ENCODE measurements at places on chromosomes 11 and 22.

DNA sequence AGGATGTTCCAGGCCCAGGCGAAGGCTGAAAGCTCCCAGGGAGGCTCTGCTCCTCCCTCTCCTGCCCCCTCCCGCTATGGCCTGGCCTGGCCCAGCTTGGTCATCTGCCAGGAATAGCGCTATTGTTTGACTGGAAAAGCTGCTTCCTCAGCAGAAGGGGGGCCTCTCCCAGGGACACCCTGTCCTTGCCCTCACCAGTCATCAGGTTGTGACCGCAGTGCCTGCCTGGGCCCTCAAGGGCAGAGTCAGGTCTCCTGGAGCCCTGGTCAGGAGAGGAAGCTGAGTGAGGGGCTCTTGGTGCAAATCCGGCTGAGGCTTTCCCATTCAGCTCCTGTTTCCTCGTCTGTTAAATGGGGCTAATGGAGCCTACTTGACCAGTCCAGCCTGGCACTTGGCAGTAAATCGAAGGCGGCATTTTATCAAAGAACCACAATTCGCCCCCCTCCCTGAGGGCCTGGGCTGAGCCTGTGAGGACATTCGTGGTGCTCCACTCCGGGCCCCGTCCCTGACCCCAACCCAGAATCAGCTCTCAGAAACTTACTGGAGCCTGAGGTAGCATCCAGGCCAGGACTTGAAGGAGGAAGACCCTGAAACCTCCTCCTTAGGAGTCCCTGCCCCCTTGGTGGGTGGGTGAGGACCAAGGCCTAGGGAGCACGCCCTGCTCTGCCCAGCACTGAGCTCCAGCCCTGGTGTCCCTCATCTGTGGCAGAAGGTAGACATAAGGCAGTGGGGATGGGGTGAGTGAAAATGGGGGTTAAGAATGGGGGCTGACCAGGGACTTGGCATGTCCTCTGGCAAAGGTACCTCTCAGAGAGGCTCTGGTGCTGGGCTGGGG lies 2.0 kb upstream of the CASTOR1 start:
- peak; percentile 60 for DNase-seq

DNA sequence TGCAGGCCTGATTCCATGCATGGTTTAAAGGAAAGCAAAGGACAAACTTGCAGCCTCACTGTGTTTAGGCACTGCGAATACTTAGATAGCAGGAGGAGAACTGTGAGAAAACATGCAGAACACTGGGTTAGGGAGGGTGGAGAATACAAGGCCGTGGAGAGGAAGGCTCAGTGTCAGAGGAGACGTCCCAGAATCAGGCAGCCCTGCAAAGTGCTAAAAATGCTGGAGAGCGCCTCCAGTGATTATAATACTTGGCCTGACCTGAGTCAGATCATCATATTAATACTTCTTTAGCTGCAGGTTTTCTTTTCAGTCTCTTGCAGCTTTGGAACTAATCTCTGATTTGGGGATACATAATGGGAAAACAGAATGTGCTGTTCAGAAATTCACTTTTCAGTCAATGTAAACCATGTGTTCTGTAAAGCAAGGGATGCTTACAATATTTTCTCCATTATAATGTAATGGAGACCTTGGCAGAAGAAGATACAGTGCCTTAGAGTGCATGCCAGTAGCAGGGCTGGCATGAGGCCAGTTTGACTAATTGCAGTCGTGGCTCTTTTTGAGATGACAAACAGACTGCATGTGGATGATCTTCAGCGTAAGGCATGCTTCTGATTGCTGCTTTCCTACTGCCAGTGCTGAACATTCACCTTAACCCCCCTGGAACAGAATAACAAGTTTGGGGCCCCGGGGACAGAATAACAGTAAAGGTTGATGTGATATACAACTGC lies 16.8 kb downstream of the EXT2 start:
- peak; percentile 85 for DNase-seq

DNA sequence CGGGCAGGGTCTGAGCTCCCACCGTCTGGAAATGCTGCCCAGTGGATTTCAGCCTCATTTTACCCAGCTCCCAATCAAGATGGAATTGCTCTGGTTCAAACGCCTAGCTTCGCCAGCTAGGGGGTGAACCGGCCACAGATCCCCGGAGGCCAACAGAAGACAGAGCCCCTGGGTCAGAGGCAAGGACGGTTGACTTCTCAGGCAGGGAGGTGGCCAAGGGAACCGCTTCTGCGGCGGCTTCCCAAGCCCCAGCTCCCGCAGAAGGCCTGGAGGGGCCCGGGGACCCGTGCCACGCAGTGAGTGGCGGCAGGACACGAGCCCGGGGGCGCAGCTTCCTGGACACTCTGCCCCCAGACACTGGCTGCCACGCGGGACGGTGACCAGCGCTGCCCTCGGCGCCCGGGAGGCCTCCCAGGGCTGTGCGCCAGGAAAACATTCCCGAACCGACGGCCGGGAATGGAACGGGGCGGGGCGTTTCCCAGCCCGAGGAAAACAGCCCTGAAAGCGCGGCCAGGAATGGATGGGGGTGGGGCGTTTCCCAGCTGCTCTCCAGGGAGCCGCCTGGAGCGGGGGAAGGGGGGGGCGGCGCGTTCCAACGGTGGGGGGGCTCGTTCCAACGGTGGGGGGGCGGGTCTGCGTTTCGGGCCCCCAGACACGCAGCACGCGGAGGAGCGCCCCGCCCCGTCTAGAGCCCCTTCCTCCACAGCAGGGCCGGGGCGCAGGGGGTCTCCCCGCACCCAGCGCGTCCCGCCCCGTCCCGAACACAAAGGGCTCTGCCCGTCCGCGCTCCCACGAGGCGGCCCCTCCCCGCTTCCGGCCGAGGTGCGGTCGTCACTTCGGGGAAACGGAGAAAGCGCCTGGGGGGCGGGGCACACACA lies 13.5 kb upstream of the B4GALNT4 start:
- DNase-seq: peak; percentile 81

DNA sequence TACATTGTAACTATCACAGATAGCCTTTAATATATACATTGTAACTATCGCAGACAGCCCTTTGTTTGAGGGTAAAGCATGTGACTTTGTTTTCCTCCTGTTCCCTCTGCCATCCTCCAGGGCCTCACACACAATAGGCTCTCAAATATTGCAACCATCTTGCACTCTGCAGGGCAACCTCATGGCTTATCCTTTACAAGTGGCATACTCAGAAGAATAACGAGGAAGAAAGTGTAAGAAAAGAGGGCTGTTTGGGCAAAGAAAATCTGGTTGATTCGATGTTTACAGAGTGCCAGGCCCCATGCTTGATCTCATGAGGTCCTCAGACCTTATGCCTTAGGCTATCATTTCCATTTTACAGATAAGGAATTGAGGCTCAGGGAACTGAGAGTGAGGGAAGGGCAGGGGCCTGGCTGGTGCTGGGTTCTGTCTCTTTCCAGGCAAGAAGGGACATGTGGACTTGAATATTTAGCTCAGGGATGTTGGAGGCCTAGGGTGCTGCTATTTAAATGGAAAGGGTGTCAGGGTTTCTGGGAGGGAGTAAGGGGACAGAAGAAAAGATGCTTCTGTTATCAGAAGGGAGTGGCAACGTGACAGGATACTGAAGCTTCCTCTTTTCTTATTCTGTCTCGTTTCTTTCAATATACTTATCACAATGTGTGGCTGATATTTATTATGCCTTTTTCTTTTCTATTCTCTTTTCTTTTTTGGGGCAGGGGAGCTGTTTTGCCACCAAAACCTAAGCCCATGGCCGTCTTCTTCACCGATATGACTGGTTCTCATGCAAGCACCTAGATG lies 1.1 kb upstream of the SAMM50 start:
- peak; percentile 23 for DNase-seq

- peak; percentile 36 for DNase-seq
Measured at GRCh38 chr11:2213890-2214526, 42.4 kb upstream of the TH start.

- DNase-seq: no peak
Measured at GRCh38 chr11:71930556-71931244, 1.9 kb downstream of the RNF121 start.

GRCh38 chr11:123241294-123241693 lies 46.2 kb upstream of the CLMP start:
- no peak for DNase-seq

- DNase-seq: peak; percentile 94
Measured at GRCh38 chr11:116457336-116458007, 315.3 kb downstream of the BUD13 start.

DNA sequence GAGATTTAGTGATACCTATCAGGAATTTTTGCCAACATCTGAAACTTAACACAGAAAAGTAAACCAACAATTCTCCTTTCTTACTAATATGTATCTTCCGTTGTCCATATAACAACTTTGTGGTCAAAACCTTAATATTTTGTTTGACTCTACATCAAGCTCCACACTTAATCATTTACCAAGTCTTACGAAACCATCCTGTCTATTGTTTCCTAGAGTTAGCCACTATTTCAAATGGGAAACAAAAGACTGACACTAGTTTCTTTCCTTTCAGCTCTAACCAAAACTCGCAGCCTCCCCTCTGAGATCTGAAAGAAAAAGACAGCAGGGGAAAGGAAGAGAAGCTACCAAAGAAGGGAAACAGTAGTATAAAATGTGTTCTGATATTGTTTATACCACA lies 26.5 kb upstream of the PRDM10 start:
- DNase-seq: no peak

DNA sequence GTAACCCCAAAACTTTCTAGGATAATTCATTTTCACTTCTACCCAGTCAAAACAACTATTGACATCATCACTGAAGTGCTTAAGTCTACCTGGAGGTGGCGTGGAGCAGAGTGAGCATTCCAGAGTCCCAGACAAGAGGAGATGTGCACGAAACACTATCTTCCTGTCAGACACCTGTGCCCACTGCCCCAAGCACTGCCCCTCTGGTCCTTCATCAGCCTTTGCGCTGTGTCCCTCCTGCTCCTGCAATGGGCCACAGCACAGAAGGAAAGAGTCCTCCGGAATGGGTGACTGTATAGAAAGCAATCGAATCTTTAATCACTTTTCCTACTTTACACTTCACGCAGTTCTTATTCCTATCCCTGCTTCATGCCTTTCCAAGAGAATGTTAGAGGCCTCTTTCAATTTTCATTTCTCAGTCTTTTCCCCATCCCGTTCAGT lies 512 bp upstream of the GRIA4 start:
- peak; percentile 84 for DNase-seq

Measured in NCI-H69 (cell line).